ENCODE measurements at places on chromosomes 5 and 9. TPM values are rescaled to one million over a fixed set of nuclear protein-coding genes. Genes with fewer than 3 reads are reported as not detected.

Gene SH3TC2
- 0.25 TPM for total RNA-seq

Gene LCN1
- not detected for total RNA-seq

Gene PAEP
- total RNA-seq = not detected

Gene EGFLAM
- total RNA-seq = 13.2 TPM

Gene LCN9
- not detected for total RNA-seq

Gene C1QTNF2
- total RNA-seq = 1.0 TPM

Gene DEPDC1B
- 8.2 TPM for total RNA-seq
